ENCODE measurements at places on chromosomes 16 and 17.
A peak's percentile ranks its signal among the peaks of the same experiment; 100 is the strongest.

DNA sequence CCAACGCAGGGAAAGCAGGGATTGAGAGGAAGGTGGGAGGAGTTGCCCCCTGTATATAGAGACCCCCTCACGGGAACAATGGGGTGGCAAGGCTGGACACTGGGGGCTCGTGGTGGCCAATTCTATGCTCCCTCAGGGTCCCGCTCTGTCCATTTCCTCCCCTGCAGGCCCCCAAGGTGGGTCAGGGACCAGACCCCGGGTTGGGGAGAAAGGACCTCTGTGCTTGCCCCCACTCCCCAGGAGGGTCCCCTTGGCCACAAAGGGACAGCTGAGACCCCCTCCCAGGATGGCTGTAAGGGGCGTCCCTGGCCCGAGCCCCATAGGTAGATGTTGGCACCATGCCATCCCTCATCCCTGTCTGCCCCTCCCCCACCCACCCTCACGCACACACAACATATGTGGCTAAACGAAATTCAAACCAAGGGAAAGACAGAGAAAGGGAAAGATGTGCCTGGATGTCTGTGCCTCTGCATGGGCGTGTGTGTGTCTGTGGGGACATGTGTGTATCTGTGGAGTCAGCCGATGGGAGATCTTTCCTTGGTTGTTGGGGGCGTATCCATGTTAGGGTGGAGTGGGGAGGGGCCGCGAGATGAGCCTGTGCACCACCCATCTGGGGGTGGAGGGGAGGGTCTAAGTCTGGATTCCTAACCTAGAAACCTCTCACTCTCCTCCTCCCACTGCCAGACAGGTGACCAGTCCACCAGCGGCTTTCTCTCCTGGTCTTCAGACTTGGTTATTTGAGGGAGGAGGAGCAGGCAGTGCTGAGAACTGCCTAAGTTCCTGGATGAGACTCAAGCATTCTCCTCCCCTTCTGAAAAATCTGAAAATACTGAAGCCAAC, 642 bp upstream of the NEUROD2 start:
- no peak for DNase-seq

GRCh38 chr16:4785758-4786433, 2.2 kb downstream of the SEPTIN12 start:
- DNase-seq = no peak

GRCh38 chr17:2948721-2949468, 114.5 kb downstream of the OR1D5 start:
- no peak for DNase-seq

GRCh38 chr17:7045492-7046126, 1.7 kb upstream of the SLC16A11 start:
- DNase-seq = no peak

DNA sequence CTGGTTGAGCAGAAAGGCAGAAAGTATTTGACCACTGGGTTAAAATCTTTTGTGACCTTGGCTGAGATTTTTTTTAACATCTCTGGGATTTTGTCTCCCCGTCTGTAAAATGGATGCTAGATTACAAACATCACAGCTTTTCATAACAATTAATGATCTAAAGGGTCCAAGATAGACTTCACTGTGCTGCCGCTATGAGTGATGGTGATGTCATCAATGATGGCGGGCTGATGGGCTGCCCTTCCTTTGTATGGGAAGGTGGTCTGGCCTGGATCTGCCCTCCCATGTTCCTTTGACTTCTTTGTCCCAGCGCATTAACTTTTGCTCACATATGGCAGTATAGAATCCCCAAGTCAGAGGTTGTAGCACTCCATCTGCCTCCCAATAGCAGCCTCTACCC, 116.7 kb downstream of the IRX5 start:
- DNase-seq = no peak

DNA sequence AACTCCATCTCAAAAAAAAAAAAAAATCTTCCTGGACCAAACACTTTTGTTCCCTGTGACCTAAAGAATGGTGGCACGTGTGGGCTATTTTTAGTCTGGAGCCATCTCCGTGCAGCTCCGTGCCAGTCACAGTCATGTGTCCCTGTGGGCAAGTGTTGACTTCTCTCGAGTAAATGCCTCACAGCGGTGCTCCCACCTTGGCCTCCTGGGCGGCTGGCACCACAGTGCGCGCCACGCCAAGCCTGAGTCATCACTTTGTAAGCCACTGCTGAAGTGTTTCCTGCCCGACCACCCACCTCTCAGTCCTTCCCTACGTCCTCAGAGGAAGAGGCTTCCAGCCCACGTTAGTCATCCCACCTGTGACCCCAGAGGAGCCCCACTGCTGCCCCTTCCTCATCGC, 10.9 kb upstream of the HEXD start:
- DNase-seq = no peak

DNA sequence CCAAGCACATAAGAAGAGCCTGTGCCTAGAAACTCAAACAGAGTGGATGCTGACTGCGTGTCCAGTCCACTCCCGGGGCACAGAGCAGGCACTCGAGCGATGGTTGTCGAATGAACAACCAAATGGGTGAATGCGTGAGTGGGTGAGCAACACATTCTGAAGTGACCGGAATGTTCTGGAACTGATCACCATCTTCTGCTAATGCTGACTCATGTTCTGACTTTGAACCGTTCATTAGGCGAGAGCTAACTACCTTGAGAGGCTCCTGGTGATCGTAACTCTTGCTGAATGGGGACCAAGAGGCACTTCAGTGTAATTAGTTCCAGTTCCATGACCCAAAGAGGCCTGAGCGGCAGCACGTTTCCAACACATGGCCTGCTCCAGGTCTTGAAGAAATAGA, 37.9 kb downstream of the IRF8 start:
- DNase-seq = peak; percentile 48

DNA sequence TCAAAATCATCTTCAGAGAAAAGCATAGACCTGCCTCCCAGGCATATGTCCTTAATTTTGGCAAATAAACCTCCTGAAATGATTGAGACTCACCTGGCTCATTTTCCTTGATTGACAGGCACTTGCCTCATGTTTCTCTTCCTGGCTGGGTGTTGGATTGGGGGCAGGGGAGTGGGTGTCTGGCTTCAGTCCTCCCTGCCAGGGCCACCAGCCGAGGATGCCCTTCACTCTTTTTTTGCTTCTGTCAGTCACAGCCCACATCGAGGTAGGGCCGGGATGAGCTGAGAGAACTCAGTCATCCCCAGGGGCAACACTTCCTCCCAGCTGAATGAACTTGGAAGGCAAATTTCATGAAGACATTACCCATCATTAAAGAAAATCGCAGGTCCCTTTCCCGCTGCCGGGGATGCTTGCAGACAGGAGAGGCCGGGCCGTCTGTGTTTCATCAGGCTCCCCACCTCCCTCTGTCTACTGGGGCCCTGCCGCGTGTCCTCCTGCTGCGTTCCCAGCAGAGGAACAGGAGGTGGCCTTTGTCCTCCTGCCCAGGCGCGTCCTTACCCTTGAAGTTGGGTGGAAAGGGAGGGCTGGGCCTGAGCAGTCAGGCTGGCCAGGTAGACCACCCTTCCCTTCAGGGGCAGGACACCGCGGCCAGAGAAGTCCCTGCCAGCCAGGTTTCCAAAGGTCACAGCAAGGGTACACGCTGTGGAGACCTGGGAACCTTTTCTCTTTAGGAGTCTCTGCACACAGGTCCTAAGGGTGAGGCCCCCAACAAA, 11.2 kb upstream of the DNAH17 start:
- no peak for DNase-seq

- peak; percentile 48 for DNase-seq
Measured at GRCh38 chr16:67100569-67101310, 9.0 kb upstream of the PHAF1 start.

- no peak for DNase-seq
Measured at GRCh38 chr17:44559634-44560554, 2.6 kb downstream of the FZD2 start.

GRCh38 chr17:83137523-83137922, 58.1 kb downstream of the METRNL start:
- no peak for DNase-seq

DNA sequence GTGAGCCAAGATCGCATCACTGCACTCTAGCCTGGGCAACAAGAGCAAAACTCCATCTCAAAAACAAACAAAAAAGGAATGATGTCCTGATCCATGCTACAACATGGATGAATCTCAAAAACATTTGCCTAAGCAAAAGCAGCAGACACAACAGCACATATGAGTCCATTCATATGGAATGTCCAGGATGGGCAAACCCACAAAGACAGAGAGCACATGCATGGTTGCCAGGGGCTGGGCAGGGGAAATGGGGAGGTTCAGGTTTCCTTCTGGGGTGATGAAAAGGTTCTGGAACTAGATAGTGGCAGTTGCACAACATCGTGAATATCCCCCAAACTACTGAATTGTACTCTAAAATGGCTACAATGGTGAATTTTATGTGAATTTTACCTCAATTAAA, 35.3 kb upstream of the RAI1 start:
- no peak for DNase-seq

- no peak for DNase-seq
Measured at GRCh38 chr17:49964303-49964768, 4.7 kb upstream of the DLX4 start.

DNA sequence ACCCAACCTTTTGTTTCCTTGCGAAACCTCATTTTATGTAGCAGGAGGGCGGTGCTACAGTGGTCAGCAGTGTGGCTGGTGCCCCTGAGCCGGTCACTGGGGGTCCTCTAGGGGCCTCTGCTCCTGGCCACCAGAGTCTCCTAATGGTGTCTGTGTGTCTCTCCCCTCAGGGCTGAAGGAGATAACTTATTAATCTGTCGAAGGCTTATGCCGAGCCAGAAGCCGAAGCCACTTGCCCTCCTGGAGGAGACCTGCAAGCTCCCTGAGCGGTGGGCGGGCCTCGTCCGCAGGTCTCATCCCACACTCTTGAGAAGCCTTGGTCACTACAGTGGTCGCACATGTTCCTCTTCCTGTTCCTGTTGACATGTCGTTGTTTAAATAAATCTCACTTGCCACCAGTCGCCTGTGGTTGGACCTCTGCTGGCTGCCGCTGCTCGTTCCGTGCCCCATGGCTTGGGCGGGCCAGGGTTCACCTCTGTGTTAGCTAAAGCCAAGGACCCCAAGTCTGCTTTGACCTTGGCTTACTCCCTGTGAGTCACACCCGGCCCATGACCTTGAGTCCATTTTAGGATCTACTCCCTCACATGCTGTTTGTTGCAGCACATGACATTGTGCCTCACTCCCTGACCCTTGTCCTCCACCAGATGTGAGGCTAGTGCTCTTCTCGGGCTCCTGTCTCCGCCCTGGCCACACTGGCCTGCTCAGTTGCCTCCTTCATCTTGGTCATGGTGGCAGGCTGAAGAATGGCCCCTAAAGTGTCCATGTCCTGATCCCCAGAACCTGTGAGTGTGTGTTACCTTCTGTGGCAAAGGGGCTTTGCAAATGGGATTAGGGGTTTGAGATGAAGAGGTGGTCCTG, 38.7 kb upstream of the AQP8 start:
- DNase-seq = no peak

- no peak for DNase-seq
Measured at GRCh38 chr17:18379246-18380146, 1.9 kb downstream of the EVPLL start.

- DNase-seq = no peak
Measured at GRCh38 chr17:55654821-55655220, 67.8 kb downstream of the TMEM100 start.
